Omental fat pad (tissue), 4 donors: ENCODE measurements at places on chromosomes 5 and 9. TPM values are rescaled to one million over a fixed set of nuclear protein-coding genes. Genes with fewer than 3 reads are reported as not detected.

The SLC28A3 gene
- 0.32 TPM for total RNA-seq

The FOXD4 gene
- total RNA-seq: not detected

The UGT3A2 gene
- not detected for total RNA-seq

The RGMB gene
- 21.0 TPM for total RNA-seq

The TNC gene
- 3.2 TPM for total RNA-seq

The ZNF782 gene
- 6.5 TPM for total RNA-seq

DNA sequence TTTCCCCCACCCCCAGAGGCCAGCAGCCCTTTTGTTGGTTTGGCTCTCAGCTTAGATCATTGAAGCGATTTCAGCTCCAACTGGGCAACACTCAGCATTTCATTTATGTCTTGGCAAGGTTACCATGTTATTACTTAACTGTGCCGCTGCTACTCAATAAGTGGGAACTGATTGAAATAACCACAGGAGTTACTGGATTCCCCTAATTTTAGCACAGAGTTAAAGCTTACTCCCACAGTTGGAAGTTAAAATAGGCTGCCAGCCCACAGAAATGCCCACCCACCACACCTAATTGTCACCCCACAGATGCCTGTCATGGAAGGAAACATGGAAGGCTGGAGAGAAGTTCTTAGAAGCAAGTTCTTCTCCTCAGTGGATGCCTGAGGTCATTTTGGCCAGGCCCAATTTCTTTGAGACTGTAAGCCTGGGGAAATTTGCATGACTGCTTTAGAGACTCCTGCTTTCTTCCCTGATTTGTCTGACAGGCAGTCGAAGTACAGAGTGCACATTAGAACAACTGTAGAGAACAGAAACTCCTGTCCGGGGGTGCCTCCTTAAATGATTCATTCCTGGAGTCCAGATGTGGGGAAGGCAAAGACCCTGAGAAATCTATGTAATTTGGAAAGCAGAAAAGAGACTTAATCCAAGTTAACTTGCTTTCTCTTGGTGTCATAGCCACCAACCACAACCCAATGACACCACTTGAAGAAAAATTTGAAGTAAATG is 370.0 kb downstream of the ZSWIM6 start:
- no peak for DNase-seq

DNA sequence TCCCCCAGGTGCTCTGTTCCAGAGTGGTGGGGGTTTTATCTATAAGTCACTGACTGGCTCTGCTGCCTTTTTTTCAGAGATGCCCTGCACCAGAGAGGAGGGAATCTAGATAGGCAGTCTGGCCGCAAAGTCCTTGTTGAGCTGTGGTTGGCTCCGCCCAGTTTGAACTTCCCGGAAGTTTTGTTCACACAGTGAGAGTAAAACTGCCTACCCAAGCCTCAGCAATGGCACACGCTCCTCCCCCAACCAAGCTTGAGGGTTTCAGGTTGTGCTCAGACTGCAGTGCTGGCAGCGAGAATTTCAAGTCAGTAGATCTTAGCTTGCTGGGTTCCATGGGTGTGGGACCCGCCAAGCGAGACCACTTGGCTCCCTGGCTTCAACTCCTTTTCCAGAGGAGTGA is 1428.6 kb downstream of the MAT2B start:
- no peak for DNase-seq

GRCh38 chr5:5667136-5667554 is 244.7 kb downstream of the ICE1 start:
- no peak for DNase-seq

DNA sequence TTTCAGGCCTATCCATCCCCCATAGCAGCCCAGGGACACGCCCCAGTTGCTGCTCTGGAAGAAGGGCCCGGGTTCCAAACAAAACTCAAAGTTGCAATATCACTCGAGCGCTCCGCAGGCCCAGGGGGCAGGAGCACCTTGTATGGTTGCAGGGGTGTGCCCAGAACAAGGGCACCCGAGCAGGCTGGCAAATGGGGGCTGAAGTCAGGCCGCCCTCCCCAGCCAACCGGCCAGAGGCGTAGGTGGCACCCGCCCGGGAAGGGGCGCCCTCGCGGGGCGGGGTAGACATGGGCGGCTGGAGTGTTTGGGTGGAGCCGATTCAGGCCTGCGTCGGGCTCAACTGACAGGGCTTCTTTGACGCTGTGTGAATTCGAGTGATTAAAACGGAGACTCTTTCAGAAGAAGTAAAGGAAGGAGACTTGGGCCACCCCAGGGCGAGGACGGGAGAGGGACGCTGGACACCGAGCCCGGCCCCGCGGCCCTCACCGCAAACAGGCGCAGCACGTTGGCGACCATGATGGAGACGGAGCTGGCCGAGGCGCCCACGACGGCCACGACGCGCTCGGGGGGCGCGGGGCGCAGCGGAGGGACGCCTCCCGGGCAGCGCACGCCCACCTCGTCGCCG is 1.1 kb downstream of the GRM6 start:
- DNase-seq: no peak

DNA sequence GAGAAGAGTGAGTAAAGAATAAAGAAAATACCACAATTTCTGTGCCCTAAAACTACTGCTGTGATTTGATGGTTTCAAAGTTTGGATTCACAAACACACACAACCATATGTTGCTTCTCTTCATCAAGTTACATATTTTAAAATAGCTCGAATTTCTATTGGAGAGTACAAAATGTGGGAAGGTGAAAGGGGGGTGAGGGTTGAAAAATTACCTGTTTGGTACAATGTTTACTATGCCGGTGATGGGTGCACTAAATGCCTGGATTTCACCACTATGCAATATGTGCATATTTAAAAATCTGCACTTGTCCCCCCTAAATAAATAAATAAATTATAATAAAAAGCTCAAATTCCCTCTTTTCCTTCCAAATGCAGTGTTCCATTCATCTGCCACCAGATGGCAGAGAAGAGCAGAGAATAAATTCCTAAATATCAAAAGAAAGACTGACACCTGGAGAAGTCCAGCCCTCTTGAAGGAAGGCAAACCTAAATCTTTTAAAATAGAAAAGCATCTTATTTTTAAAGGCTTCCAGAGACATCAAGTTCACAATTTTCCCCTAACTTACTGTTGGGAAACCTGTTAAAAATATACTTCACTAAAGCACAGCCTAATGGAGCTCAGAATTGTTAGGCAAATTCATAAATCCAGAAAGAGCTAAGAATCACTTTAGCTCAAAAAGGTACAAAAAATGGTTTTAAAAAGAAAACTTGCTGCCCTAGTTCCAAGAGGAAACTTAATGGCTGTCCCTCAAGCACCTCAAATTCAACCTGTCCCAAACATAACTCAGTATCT is 24.8 kb upstream of the HNRNPA0 start:
- no peak for DNase-seq

DNA sequence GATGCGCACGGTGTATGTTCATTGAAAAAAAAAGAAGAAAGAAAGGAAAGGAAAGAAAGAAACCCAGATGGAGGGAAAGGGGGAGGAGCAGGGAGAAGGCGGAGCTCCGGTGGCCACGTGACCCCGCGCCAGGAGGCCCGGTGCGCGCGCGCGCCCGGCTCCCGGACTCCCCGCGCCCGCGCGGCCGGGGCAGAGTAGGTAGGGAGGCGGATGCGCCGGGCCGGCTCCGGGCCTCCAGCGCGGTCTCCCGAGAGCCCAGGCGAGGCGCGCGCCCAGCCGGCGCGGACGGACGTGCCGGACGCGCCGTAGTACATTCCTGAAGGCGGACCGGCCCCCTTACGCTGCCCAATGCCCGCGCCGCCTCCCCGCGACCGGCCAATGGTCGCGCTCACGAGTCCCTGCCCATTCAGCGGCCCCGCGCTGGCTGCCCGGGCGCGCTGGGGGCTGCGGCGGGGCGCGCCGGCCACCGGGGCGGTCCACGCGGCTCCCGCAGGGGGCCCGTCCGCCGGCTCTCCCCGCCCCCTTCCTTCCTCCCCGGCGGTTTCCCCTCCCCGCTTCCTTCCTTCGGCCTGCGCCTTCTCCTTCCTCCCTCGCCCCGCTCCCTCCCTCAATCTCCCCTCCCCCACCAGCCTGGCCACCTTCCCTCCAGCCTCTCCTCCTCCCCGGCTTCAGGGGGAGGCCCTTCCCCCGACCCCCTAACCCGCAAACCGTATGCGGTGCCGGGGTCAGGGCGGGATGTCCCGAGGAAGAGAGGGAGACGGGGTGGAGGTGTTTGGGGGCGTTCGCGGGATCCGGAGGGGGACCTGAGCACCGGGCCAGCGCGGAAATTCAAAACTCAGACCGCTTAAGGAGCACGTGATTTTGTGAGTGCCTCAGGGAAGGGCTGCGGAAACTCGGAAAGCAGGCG is 5.8 kb downstream of the PTCH1 start:
- DNase-seq: peak; percentile 48

DNA sequence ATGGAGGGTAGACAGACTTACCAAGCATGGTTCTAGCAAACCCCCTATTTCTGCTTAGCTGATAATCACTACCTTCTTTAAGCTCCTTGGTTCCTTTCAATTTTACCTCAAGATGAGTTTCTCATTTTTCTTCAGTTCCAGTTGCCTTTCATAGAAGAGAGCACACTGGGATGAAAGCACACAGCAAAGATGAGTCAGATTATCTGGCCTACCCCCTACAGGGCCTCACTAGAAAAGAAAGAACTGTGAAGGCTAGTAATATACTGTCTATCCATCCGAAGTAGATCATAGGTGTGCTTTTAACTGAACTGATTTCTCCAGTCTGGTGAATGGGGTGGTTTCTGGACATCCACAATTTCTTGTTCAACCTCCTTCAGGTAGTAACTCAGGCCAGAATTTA is 122.5 kb downstream of the TRPM3 start:
- no peak for DNase-seq

DNA sequence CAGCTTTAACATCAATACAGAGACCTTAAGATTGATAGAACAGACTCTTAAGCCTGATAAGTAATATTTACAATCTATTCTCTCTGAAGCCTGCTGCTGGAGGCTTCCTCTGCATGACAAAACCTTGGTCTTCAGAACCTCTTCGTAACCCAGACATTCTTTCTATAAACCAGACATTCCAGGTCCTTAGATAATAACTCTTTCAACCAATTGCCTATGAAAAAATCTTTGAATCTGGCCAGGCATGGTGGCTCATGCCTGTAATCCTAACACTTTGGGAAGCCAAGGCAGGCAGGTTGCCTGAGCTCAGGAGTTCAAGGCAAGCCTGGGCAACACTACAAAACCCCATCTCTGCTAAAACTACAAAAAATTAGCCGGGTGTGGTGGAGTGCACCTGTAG is 327.8 kb downstream of the ENC1 start:
- no peak for DNase-seq

- no peak for DNase-seq
Measured at GRCh38 chr9:133233681-133234432, 24.8 kb upstream of the OBP2B start.

GRCh38 chr9:96164268-96164683 is 137.7 kb downstream of the HSD17B3 start:
- no peak for DNase-seq
